Head of caudate nucleus (tissue), 42 donors: ENCODE measurements at places on chromosomes 7 and 10.

DNA sequence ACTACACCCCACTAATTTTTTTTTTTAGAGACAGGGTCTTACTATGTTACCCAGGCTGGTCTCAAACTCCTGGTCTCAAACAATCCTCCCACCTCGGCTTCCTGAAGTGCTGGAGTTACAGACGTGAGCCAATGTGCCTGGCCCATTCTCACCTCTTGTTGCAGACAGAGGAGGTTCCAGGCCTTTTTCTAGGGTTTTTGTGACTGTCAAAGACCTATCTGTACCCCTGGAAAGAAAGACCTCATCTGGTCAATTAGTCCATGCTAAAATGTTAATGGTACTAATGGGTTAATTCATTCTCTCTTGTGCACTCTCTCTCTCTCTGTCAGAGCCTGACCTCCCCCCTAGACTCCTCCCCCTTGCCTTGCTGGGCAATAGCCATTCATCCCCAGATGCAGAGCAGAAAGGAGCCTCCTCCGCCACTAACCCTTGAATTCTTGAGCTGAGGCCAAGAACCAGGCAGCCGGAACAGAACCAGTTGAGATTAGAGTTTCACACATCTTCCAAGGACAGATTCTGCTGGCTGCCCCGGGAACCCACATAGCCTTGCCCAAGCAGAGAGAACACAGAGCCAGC, 209.7 kb downstream of the SKIDA1 start:
- no peak for DNase-seq

DNA sequence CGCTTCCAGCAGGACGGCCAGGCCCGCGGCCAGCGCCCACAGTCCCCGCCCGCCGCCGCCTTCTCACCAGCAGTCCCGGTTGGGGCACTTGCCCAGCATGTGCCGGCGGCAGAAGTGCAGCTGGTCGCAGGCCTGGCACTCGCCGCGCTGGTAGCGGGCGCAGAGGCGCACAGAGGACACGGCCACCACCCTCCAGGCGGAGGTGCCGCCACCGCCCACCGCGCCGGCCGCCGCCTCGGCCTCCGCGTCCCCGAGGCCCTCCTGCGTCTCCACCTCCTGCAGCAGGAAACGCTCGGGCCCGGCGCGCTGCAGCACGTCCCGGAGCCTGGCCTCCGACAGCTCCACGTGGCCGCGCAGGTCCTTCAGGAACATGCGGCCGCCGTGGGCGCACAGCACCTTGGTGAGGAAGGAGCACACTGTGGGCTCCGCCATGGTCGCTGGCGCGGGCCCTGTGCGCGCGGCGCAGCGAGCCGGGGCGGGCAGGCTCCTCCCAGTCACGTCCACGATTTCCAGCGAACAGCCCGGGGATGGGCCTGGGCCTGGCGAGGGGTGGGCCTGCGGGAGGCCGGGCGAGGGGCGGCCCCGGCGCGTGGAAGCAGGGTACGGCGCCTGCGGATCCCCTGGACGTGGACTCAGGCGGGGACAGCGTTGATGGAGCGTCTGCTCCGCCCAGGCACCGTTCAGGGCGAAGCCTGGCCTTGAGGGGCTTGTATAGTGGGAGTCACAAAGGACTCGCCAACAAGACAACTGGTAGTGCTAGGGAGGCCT, at the start of gene ZC3HAV1L:
ZC3HAV1L (minus strand) TSS at position 457 of the 768 bp plus-strand sequence; CDS start at position 432, 25 bp downstream.
- peak; percentile 34 for DNase-seq

DNA sequence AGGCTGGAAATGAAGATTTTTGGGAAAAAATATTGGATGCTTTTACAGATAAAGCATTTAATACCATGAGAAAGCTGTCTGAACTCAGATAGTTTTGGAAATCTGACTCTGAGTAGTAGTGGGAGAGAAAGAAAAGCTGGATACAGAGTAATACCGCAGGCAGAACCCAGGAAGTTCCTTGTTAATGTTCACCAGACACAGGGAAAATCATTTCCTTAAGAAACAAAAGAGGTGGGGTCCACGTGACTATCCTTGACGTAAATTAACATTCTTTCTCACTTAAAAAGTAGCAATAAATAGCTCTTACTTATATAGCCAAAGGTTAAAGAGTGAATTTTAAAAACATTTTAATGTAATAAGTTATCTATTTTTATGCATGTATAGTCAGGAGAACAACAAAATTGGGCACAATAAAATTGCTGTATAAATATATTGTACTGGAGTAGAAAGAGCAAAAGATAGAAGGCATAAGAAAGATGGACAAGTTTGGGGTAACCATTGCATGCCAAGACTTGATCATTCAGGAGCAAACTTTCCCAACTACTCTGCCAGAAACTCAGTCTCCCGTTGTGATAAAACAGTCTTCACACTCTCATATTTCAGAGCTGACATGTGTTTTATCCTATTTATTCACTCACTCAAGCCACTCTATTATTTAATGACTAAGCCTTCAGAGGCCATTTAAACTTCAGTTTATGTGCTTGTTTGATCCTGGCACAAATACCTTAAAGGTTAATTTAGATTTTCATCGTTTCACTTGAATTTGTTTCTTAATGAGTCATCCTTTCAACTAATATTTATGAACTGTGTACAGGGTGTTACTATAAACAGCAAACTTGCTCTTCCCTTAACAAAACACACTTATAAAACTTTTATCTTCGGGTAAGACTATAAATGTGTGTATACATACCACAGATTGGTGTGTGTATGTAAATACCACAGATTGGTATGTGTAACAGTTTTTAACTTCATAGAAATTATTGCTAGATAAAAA, 143.1 kb downstream of the GNAI1 start:
- no peak for DNase-seq

DNA sequence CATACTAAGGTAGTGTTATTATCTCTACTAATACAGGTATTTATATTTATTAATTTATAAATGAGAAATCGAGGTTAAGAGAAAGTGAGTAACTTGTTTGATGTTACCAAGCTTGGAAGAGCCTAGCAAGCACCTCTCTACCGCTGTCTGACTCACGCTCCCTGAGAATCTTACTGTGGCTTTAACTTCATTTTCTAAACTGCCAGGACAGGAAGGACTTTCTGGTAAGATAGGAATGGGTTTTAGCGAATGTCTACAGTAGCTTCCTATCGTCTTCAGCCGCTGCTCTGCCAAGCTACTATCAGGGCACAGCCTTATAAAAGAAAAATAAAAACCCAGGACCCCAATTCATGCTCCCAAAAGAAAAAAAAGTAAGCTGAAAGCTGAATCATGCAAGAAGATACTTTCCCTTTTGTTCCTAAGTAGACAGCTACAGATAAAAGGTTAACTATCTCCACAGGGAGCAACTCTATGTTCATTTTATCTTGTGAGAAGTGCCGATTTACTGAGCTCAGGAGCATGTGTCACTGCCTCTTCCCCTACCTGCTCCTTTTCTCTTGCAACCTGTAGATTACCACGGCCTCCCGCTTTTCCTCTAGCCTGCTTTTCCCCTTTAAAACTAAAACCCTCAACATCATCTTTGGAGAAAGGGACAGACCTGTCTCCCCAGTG, 60.2 kb downstream of the THNSL1 start:
- no peak for DNase-seq

DNA sequence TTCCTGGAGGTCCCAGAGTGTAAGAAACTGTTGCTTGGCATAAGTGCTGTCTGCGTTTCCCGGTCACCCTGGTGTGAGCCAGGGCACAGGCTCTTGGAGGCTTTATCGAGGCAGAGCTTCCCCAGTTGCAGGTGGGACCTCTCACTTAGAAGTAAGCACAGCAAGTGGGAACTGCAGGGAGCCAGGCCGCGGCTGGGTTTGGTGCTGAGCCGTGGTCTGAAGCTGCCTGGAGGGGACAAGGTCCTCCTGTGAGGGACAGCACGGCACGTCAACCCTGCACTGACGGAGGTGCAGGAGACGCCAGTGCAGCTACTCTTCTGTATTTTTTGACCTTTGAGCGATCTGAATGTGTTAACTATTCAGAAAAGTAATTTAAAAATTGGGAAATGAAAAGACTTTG, 55.8 kb upstream of the PFKFB3 start:
- DNase-seq, result no peak
